ENCODE measurements at places on chromosomes 16 and 17.

GRCh38 chr17:2174014-2174413 lies 119.1 kb downstream of the HIC1 start:
- no peak for DNase-seq

- no peak for DNase-seq
Observed at GRCh38 chr16:7716660-7717550, 384.3 kb downstream of the RBFOX1 start.

GRCh38 chr17:55005520-55005919 lies 37.0 kb downstream of the STXBP4 start:
- DNase-seq = no peak

- no peak for DNase-seq
Observed at GRCh38 chr16:75070012-75070841, 46.4 kb downstream of the LDHD start.

DNA sequence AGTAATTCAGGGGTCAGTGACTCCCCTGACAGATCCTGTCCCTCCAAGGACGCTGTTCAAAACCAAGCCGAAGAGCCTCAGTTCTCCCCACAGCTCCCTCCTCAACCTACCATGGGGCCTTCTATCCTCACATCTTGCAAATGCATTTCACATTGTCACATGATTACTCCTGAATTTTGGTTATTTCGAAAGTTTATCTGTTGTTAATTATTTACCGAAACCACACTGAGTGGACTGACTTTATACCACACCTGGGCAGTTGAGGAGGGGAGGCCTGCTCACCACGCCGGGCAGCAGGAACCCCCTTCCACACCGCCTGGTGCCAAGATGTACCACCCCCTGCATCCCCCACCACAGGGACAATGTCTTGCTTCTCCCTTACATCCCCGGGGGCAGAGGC lies 4.7 kb downstream of the TIMP2 start:
- no peak for DNase-seq

- DNase-seq = no peak
Observed at GRCh38 chr16:23453338-23454052, 506 bp upstream of the COG7 start.

DNA sequence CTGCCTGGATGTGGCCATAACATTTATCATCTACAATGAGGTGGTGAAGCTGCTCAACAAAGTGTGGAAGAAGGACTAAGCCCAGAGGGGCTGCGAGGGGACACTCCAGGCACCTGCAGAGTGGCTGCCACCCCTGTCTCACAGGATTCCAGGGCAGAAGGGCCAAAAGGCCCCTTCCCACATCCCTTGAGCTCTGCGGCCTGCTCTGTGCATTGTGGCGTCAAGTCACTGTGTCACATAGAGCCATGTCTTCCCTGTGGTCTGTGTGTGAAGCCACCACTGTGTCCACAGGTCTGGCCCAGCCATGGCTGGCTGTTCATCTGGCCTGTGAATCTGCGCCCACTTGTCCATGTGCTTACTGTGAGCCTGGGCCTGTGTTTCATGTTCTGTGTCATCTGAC lies 1714.6 kb downstream of the TP53TG3F start:
- no peak for DNase-seq

DNA sequence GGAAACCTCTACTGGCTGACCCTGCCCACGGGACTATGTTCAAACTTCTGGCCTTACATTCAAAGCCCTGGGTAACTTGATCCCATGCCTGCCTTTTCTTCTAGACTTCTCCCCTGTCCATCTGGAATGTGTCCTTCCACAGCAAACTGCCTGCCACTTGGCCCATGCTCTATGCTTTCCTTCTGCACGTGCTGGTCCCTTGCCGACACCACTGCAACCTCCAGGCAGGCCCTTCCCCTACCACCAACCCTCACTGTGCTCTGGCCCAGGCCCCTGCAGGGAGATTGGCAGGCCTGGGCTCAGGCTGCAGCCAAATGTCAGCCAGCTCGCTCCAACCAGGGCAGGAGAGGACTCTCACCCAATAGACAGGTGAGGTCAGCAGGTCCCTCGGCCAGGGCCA lies 11.0 kb downstream of the HSD11B2 start:
- DNase-seq = no peak

DNA sequence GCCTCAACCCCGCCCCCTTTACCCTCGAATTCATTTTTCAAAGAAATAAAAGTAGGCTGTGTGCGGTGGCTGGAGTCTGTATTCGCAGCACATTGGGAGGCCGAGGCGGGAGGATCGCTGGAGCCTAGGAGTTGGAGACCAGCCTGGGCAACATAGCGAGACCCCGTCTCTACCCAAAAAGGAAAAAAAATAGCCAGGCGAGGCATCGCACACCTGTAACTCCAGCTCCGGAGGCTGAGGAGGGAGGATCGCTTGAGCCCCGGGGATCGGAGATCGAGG lies 671 bp upstream of the TOP2A start:
- DNase-seq = no peak

DNA sequence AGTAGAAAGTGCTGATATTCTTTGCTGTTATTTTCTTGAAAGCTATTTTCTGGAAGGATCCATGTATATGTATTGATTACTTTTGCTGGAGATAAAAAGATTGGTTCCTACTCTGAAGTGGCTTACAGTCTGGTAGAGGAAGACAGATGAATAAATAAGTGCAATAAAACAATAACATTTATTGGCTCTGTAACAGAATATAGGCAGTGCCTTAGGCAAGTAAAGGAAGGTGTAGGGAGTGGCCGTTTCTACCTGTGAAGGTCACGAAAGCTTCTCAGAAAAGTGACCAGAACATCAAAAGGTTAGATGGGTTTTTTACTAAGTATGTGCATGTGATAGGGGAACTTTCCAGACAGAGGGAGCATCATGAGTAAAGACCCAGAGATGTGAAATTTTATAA lies 43.1 kb downstream of the COX10 start:
- DNase-seq = no peak

GRCh38 chr16:73347500-73348375 lies 299.8 kb upstream of the ZFHX3 start:
- DNase-seq = no peak

DNA sequence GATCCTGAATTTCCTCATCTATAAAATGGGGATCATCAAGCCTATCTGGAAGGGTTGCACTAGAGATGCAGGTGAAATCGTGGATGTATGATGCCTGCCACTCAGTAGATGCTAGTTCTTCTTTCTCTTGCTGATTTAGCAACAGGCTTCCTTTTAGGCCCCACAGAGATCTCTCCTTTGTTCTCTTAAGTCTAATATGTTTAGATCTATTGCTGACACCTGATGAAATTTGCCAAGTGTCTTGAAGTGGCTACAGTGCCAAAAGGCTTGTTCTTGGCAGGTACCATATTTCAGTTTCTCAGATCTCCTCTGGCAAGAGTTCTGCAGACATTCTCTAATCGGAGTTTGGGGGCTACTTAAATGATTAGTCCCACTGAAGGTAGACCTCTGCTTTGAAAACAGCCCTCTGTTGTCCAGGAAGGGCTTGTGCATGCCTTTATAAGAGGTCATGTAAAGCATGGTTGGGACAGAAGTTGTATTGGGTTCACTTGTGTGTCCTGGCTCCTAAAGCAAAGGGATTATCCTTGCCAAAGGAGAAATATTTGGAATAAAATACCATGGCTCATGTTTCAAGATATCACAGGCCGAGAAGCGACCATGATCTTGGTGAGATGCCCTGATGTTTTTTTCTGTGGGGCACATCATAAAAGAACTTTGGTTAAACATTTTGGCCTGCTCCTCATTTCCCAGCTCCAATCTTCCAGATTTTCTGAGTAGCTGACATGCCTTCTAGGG lies 234.0 kb downstream of the MSI2 start:
- DNase-seq = no peak

- DNase-seq = peak; percentile 37
Observed at GRCh38 chr16:68233085-68233834, 2.7 kb downstream of the ESRP2 start.

GRCh38 chr16:10791048-10791447 lies 27.5 kb downstream of the TVP23A start:
- no peak for DNase-seq

DNA sequence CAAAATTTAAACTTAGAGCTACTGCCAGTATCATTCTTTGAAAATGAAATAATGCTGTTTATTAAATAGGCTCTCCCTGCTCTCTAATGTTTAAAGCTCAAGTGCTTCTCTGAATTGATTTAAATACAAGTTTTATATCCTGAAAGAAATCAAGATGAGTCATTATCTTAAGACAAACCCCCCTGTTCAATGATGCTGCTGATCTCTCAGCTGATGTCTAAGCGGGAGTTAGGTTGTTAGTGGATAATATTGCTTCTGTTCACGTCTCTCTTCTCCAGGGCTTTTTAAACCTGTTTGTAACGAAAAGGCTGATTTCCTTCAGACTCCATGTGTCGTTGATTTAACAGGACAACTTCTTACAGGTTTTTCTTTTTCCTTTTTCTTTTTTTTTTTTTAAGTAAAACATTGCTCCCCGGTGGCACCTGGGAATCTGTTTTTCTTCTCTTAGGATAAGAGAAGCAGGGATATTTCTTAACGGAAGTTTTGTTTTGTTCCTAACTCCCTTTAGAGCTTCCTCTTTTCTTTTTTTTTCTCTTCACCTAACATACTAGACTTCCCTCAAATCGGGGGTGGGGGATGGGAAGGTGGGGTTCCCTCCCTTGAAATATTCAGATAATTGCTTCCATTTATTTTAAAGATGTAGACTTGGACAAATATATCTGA lies 807 bp upstream of the LYRM9 start:
- no peak for DNase-seq

DNA sequence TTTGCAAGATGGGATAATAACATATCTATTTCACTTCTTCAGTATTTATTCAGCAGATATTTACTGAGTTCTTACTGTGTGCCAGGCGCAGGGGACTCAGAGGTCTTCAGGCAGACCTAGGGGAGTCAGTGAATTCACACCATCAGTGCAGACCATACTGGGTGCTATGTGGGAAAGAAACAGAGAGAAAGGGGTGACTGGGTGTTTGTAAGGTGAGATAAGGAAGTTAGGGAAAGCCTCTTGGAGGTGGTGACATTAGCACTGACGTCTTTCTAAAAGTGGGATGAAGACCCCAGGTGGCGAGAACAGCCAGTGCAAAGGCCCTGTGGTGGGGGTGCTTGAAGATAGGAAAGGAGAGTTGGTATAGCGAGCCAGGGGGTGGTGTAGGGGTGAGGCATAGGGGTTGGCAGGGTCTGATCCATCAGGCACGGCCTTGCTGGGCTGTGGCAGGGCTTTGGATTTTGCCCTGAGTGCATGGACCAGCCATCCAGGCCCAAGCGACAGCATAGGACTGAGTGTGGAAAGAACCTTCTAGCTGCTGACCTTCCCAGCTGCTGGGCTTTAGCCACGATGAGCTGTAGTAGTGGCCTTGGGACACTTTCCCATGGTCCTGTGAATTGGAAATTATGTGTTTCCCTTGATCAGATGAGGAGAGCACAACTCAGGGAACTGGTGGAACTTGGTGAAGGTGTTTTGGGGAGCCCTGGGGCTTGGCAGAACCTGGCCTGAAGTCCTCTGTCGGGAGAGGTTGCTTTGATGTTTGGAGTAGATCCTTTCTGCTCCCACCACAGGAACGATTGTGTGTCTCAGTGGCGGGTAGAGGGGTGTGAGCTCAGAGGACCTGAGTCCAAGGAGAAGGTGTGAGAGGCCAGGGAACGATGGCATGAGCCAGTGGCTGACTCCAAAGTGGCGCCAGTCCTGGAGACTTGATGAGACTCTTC lies 3.9 kb upstream of the SOCS1 start:
- DNase-seq = no peak

DNA sequence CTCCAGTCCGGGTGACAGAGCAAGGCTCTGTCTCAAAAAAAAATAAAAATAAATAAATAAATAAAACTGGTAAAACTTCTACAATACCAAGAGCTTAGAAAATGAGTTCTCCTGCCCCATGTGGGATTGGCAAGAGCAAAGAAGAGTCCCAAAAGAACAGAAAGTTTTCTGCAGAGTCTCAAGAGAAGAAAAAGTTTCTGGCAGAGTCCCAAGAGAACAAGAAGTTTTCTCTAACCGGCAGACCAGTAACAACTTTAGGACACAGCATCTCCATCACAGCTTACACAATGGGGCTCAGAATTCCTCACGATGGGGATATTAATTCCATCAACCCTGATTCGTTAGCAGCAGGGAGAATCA lies 1.1 kb downstream of the SLC39A11 start:
- no peak for DNase-seq

Data from stimulated activated naive CD8-positive, alpha-beta T cell treated with anti-CD3 and anti-CD28 coated beads, Interleukin-15, amount 100 ng/mL, for 72 hours (primary cell).